ENCODE measurements at places on chromosomes 13 and 19.

GRCh38 chr19:46564701-46565100 is 36.4 kb upstream of the CALM3 start:
- DNase-seq = no peak

DNA sequence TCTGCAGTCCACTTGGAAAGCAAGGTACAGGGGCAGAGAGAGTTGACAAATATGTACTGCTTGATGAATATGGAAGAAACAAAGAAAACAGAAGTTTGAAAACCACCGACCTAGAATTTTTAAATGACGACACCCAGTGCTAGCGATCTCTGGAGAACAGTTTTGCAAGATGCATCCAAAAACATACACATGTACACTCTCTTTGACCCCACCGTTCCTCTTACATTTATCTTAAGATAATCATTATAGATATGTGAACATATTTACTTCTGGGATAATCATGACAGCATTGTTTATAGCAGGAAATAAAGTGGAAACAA is 40.8 kb upstream of the IGSF23 start:
- DNase-seq = no peak

DNA sequence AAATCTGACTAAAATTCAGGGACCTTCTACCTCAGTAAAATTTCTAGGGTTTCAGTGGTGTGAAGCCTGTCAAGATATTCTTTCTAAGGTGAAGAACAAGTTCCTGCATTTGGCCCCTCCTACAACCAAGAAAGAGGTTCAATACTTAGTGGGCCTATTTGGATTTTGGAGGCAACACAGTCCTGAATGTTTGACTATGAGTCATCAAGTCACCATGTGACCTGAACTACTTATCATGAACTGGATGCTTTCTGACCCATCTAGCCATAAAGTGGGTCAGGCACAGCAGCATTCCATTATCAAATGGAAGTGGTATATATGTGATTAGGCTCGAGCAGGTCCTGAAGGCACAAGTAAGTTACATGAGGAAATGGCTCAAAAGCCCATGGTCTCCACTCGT is 163.0 kb upstream of the IRS2 start:
- no peak for DNase-seq

DNA sequence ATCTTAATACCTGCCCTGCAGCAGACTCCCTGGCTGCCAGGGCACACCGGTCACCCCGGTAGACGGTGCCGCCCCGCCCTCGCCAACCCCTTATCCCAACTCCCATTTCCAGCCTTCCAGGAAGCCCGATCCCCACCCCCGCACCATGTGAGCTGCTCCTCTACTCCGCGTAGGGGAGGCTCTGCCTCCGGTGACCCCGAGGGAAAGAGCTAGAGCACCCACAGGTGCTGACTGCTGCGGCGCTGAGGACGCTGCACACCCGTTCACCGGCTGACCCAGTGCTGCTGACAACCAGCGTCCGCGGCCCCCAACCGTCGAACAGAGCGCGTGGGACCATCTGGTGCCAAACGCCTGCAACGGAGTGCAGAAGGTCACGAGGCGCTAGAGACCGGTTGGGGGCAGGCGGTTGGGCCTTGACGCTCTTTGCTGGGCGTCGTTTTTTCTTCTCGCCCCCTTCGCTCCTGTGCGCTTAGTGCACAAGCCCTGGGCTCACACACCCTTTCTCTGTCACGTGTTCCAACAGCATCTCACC is 59.6 kb upstream of the ZNF599 start:
- no peak for DNase-seq

- DNase-seq = no peak
These were observed 31.4 kb downstream of the UPF1 start for GRCh38 chr19:18862976-18863842.

GRCh38 chr13:33524086-33524485 is 238.5 kb upstream of the STARD13 start:
- no peak for DNase-seq

DNA sequence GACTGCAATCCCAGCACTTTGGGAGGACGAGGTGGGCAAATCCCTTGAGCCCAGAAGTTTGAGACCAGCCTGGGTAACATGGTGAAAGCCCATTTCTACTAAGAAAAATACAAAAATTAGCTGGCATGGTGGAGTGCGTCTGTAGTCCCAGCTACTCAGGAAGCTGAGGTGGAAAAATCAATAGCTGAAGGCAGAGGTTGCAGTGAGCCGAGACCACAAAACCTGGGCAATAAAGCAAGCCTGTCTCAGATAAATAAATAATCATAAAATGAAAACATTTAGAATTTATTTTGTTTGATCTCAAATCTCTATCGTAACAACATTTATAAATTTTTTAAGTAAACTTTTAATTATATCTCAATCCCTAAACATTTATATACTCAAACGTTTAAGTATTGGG is 36.6 kb downstream of the USP12 start:
- DNase-seq = no peak

DNA sequence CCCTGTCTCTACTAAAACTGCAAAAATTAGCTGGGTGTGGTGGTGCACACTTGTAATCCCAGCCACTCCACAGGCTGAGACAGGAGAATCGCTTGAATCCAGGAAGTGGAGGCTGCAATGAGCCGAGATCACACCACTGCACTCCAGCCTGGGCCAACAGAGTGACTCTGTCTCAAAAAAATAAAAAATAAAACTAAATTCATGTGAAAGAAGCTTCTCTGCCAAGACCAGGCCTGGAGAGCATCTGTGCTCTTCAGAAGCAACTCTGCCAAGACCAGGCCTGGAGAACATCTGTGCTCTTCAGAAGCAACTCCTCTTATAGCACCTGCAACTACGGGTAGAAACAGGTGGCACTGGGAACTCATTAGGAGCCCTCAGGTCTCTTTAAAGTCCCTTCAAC is 37.7 kb downstream of the CRYL1 start:
- no peak for DNase-seq
